ENCODE measurements at places on chromosomes 7 and 10.

- DNase-seq: no peak
Measured at GRCh38 chr10:28505359-28505959, 27.5 kb upstream of the WAC start.

DNA sequence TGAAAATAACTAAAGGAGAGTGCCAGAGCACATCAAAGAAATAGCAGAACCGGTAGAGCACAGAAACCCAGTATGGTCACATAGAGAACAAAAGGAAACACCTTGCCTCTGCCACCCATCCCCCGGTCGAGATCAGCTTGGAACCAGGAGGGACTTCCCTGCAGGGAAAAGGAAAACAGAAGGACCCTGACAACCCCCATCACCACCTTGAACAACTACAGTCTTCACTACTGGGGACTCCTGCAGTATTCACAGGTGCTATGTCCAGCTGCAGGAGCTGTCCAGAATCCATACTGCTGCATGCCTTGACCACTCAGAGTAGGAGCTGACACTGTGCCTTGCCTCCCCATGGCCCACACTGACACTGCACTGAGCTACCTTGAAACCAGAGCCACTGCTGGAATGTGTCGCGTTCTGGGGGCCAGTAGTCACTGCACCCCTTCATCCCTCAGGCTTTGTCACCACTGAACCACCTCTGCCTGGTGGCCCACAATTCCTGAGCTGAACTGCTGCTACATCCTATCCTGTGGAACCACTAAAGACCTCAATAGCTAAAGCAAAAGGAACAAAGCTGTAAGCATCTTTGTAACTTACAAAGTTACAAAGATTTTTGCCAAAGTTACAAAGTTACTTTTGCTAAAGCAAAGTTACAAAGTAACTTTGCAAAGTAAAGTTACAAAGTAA is 66.8 kb downstream of the TRIL start:
- DNase-seq: no peak

GRCh38 chr7:84021292-84021908 is 173.2 kb downstream of the SEMA3A start:
- no peak for DNase-seq

DNA sequence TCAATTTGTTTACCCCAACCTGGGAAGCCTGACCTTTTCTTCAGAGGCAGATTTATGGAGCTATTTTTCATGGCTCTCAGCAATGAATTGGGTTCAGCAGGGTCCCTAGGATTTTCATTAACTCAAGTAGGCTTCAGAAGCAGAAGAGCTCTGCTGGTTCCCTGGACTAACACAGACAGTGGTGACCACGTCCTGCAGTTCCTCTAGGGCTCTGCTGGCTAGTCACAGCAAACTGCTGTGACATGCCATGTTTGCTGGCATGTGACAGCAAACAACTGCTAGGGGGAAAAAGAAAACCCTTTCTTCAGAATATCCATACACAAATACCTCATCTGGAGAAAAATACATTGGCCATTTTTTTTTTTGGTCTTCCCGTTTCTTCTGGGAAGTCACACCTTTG is 13.2 kb downstream of the BAMBI start:
- DNase-seq: no peak

- DNase-seq: peak; percentile 93
Measured at GRCh38 chr7:92740700-92741126, 95.7 kb downstream of the CDK6 start.

DNA sequence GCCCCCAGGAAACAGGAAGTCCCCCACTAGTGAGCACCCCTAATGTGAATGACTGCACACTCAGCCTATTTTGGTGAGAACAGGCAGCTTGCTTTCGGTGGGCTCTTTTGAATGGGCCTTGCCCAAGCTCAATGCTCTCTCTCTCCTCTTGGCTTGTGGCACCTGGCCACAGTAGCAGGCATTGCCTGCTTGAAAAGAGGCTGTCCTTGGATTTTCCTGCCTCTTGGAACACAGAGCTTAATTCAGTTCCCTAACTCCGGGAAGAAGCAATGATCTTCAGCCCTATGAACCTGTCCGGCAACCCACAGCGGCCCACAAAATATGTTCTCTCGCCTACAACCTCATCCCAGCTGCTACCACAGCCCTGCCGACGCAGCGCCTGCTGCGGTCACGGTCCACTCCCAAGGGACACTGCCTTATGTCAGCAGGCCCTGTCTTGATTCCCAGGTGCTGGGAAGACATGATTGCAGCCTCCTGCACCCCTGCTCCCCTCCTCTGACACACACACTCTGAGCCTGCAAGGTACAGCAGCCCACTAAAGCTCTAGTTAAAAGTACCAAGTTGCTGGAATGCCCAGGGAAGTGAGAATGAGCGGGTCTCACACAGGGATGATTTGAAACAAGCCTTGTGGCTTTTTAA is 715.5 kb upstream of the GALNT17 start:
- DNase-seq: no peak

- DNase-seq: no peak
Measured at GRCh38 chr7:117010375-117011133, 57.3 kb downstream of the ST7 start.

GRCh38 chr7:90957883-90958282 is 306.4 kb upstream of the FZD1 start:
- DNase-seq: no peak

DNA sequence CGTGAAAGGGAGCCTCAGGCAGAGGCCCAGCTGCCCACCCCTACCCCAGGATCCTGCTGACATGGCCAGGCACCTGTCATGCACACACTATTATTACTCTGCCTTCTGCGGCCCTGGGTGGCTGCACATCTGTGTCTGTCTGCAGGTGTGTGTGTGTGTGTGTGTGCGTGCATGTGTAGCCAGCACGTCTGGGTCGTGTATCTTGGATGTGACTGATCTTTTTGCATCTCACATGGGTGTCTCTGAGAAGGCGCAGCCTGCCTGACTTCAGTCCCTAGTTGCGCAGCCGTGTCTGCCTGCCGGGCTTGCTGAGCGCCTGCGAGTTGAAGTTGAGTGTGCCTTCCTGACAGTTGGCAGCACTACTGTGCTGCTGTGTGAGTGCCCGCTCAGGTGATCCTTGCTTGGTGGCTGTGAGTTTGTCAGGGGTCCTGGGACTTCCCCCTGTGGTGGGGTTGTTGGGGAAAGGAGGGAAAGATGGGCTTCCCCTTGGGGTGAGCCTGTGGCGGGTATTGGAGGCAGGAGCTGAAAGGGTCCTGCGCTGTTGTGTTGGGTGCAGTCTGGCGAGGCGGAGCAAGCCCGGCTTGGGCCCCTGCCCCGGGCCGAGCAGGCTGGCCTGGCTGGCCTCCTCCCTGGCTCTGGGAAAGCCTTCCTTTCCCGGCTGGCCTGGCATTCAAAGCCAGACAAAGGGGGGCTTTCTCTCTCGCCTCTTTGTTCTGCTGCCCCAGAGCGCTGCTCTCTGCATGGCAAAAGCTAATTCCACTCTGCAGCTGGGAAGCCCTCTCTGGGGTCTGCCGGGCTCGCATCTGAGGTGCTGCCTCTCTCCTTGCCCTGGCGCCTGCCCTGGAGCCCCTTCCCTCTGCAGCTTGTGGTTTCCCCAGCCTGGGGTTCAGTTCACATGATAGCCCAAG is 4.9 kb downstream of the TRIM8 start:
- no peak for DNase-seq

DNA sequence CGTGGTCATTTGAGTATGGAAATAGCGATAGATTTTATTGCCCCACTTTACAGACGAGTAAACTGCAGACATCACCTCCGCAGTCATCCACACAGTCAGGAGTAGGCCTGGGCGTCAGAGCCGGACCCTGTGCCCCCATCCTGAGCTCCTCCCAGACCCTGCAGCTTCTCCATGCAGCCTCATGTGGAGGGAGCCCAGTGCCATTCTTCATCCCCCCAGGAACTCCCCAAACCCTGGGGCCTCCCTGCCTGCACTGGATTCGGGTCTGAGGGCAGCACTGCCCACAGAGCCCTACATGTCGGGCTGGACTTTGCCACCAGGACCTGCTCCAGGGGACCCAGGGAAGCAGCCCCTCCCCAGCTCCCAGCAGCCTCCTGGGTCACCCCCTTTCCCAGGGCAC is 100.8 kb downstream of the MKI67 start:
- no peak for DNase-seq

DNA sequence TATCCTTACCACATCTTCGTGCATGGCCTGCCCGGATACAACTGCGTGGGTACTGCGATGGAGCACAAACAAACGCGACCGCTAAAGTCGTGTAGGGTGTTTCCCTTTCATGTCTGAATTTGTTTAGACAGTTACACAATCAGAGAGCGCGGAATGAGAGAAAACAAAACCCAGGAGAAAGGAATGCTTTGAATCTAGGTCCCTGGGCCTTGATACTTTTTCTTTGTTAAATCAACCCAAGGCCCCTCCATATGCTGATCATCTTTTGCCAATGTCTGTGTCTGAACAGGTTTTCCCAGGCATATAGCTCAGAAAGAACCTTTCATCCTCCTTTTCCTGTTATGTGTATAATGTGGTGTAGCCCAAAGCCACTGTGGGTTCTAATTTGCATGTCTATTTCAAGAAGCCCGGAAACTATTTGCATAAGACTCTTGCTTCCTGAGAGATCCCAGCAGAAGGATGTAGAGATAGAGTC is 145.8 kb downstream of the FRMD4A start:
- no peak for DNase-seq

GRCh38 chr7:16347827-16348192 is 73.5 kb downstream of the CRPPA start:
- no peak for DNase-seq

DNA sequence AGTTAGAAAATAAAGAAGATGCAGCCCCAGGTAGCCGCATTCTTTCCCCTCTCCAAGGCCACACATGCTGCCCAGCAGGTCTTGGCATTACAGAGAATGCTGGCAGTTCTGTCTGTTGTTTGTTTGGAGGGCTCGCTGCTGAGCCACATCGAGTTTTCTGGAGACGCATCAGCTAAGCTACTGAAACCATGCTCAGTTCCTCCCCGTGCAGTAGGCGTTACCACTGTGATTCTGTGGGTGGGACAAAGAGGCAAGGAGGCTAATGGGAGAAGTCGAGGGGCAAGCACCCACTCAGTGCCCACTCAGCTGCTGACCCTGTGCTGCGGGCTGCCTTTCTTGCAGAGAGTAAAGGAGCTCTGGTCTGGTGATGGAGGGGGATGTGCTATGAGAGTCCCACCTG is 15.5 kb upstream of the GTPBP4 start:
- DNase-seq: no peak

GRCh38 chr10:49107111-49107886 is 8.0 kb downstream of the VSTM4 start:
- DNase-seq: no peak

DNA sequence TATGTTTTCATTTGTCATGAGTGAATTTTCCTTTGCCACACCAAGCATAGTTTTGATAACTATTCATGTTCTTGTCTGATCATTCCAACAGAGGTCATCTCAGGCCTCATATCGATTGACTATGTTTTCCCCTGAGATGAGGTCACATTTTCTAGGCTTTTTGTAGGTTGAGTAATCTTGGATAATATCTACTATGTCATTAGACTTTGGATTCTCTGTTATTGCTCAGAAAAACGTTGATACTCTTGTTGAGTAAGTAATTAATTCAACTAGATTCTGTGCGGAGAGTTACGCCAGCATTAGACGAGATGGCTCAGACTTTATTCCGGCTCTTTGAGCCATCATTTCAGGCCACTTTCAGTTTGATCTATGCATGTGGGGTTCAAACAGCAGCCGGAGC is 57.7 kb downstream of the KLF6 start:
- DNase-seq: no peak

DNA sequence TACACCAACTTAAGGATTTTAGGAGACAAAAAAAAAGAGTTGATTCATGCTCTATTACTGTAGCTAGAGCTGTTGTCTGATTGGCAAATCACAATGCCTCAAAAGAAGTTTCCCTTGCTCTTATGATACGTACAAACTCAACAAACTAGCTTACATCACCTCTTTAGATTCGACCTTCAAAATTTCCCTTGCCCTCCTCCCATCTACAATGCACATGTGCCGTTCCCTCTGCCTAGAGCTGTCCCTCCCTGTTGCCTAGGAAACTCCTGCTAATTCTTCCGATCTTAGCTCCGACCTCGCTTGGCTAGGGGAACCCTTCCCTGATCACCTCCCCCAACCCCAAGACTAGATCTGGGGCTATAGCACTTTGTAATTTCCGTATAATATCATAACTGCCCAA is 55.4 kb downstream of the MAP3K8 start:
- DNase-seq: no peak

GRCh38 chr7:43300121-43300520 is 187.7 kb downstream of the HECW1 start:
- no peak for DNase-seq

DNA sequence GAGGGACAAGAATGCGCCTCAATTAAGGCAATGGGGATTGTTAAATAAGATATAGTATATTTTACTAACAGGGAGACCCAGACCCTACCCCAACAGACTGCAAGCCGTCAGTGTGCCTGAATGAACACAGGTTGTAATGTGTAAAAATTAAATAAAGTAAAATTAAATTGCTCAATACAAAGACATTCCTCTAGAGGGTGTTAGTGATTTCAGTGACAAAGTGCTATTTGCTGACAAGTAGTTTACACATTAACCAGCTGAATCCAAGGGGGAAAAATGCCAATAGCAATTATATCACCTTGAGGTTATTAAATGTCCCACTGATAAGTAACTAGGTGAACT is 110.5 kb downstream of the EBF3 start:
- DNase-seq: peak; percentile 50
